ENCODE measurements at places on chromosomes 5 and 9.

DNA sequence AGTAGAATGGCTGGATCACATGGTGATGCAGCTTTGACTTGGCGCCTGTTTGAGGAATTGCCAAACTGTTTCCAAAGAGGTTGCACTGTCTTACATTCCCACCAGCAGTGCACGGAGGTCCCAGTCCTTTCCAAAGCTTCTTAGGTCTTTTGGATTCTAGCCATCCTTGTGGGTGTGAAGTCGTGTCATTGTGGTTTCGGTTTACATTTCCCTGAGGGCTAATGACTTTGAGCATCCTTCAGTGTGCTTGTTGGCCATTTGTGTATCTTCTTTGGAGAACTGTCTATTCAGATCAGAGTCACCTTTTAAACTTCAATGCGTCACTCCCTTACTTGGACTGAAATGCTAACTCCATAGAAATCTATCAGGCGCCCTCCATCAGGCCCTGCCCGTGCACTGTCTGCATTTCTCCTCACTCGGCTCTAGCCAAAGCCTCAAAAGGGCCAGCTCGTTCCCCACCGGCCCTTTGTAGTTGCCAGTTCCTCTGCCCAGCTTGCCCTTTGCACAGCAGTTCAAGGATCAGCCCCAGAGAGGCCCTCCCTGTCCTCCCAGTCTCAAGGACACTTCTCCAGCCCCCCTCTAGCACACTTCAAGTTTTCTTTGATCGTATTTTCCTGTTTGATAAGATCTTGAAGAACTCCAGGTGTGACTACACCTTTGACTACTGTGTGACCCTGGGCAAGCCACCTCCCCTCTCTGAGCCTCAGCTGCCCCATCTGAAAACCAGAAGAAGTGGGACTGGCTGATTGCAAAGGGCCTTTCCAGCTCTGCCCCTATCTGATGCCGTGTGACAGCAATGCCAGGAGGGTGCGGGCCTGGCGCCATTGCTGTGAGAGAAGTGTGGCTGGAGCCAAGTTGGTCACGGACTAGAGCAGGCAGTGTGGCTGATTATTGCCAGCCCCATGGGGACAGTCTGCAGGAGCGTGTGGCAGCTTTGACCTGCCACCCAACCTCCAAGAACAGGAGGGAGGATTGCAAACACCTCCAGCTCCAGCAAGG lies 5.6 kb downstream of the HRH2 start:
- DNase-seq, result no peak

GRCh38 chr9:14585730-14586473 lies 107.3 kb downstream of the ZDHHC21 start:
- DNase-seq, result no peak

GRCh38 chr9:14218253-14218652 lies 95.7 kb downstream of the NFIB start:
- no peak for DNase-seq

DNA sequence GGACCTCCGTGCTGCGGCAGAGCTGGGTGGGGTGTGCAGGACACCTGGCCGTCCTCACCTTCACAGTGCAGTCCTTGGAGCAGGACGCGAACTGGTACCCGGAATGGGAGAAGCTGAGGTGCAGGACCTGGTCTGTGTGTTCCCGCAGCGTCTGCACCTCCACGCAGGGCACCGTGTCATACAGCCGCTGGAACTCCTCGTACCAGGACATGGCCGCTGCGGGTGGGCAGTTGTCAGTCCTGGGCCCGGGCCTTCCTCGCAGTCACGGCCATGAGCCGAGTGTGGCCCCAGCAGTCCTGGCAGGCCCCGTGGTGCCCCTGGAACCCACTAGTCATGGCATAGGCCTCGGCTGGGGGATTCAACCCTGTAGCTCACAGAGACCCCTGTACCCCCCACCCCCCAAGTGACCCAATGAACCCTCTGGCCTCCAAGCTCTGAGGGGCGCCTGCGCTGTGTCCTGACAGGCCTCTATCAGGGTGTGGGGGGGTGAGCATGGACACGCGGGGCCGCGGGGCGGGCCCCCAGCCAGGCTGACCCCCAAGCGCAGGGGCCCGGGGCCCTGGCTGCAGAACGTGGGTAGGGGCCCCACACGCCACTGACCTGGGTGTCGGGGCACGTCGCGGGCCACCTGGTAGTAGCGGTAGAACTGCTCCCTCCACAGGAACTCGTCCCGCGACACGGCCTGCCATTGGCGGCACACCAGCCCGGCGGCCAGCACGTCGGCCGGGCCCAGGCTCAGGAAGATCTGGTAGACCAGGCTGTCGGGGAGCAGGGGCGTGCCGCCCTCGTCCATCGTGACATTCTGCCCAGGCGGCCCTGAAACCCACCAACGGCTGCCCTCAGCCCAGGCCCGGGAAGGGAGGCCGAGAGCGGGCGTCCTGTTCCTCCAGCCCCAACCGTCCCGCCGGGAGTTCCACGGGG lies 987 bp downstream of the FBXW5 start:
- no peak for DNase-seq

DNA sequence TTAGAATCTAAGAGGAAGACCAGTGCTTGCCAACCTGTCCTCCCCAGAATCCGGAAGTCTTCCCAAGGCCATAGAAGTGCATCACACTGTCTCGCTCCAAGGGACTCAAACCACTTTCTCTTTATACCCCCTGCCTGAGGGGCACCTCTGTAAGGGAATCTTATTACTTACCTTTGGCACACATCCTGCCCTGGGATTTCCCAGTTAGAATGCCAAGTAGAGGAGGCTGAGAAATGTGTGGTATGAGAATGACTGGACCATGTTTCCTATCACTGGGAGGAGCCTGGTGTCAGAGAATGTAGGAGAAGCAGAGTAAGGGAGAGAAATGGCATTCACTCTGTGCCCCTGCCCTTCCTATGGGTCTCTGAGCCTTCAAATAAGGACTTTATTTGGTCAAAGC lies 85.8 kb downstream of the AOPEP start:
- DNase-seq, result no peak

- no peak for DNase-seq
These were observed 112.5 kb downstream of the MPDZ start for GRCh38 chr9:13166996-13167395.

- DNase-seq, result no peak
These were observed 1.2 kb downstream of the F2RL1 start for GRCh38 chr5:76819851-76820525.

- DNase-seq, result no peak
These were observed 281.1 kb downstream of the FER start for GRCh38 chr5:109028608-109029299.

DNA sequence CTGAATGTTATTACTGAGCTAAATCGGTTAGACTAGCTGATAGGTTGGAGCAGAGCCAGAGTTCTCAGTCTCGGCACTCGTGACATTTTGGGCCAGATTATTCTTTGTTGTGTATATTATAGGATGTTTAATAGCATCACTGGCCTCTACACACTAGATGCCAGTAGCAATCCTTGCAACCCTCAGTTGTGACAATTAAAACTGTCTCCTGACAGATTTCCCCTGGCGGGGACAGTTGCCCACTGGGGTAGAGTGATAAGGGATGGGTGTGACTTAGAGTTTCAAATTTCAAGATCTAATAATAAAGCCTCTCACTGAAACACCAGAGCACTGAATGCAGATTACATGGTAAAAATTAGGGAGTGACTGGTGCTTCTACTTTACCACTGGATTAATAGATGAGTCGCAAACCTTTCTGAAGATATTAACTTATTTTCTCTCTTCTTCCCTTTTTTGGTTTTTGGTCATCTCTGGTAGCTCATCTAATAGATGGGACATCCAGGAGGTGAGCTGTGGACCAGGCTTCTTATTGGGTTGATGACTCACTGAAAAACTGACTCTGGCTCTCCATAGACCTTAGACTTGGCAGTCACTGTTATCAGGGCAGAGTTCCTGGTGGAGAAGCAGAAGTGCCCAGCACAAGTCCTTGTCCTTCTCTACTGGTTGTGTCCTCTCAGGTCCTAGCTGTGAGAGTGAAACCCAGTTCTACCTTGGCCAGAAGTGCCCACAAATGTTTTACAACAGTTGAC lies 150.3 kb downstream of the UNC13B start:
- DNase-seq, result no peak

Data from SK-N-DZ (cell line).